ENCODE measurements at places on chromosomes 16 and 17. TPM values are rescaled to one million over a fixed set of nuclear protein-coding genes. Genes with fewer than 3 reads are reported as not detected.

OR1F1 gene
- total RNA-seq, result not detected

OR4D1 gene
- total RNA-seq, result 0.66 TPM

CES5A gene
- total RNA-seq, result not detected

RNF222 gene
- total RNA-seq, result not detected

CFAP97D1 gene
- total RNA-seq, result not detected

Data from T-helper 1 cell treated with Interleukin-12 subunit alpha and Interleukin-12 subunit beta and Interleukin-4 antibody, amounts not matched to agents 30 ng/mL and 1 ng/mL, for 36 hours (primary cell).